ENCODE measurements at places on chromosomes 12 and 14. TPM values are rescaled to one million over a fixed set of nuclear protein-coding genes. Genes with fewer than 3 reads are reported as not detected.

TMTC2 gene
- 2.2 TPM for total RNA-seq

GDF3 gene
- total RNA-seq: not detected

CISTR gene
- not detected for total RNA-seq

PMCH gene
- 1.6 TPM for total RNA-seq

RNASE2 gene
- total RNA-seq: not detected

DDX11 gene
- total RNA-seq: 128 TPM

PPP2R5E gene
- 49.9 TPM for total RNA-seq

BIN2 gene
- total RNA-seq: 42.8 TPM

NRL gene
- total RNA-seq: 1.7 TPM

PMEL gene
- 0.50 TPM for total RNA-seq

RGS6 gene
- total RNA-seq: 0.38 TPM

B4GALNT3 gene
- 2.2 TPM for total RNA-seq

SMCO3 gene
- total RNA-seq: not detected

PLEKHH1 gene
- total RNA-seq: 1.6 TPM

SLC25A47 gene
- not detected for total RNA-seq

HSPB8 gene
- not detected for total RNA-seq

ELK3 gene
- total RNA-seq: 18.3 TPM

KRT75 gene
- total RNA-seq: not detected

PPM1A gene
- total RNA-seq: 47.3 TPM

GLIPR1L1 gene
- not detected for total RNA-seq

SPX gene
- total RNA-seq: 0.51 TPM

ABHD12B gene
- total RNA-seq: not detected

METTL1 gene
- total RNA-seq: 69.1 TPM

HOXC9 gene
- not detected for total RNA-seq

CSRP2 gene
- total RNA-seq: 0.25 TPM

IGF1 gene
- 0.78 TPM for total RNA-seq

GZMB gene
- total RNA-seq: 6,714 TPM

ACYP1 gene
- total RNA-seq: 42.0 TPM

NUDT4 gene
- total RNA-seq: 77.9 TPM

GALNT16 gene
- 0.08 TPM for total RNA-seq

AQP2 gene
- not detected for total RNA-seq

ART4 gene
- not detected for total RNA-seq

FGF23 gene
- total RNA-seq: not detected

C12orf42 gene
- total RNA-seq: 0.40 TPM

ARMH4 gene
- total RNA-seq: 0.06 TPM

CPSF2 gene
- 143 TPM for total RNA-seq

COX8C gene
- total RNA-seq: not detected

ANKRD33 gene
- not detected for total RNA-seq

CEBPE gene
- 0.21 TPM for total RNA-seq

TSHR gene
- not detected for total RNA-seq

TCHP gene
- total RNA-seq: 27.0 TPM

GARIN6 gene
- total RNA-seq: not detected

MYH7 gene
- total RNA-seq: not detected

KRT81 gene
- not detected for total RNA-seq

TMEM132C gene
- not detected for total RNA-seq

GPRC5A gene
- total RNA-seq: not detected

KLRK1 gene
- 126 TPM for total RNA-seq

VPS33A gene
- total RNA-seq: 37.2 TPM

TMCC3 gene
- 0.10 TPM for total RNA-seq

DNAI7 gene
- total RNA-seq: not detected

NFE2 gene
- total RNA-seq: not detected

SNX6 gene
- 59.4 TPM for total RNA-seq

RIMKLB gene
- 4.9 TPM for total RNA-seq

CCND2 gene
- 653 TPM for total RNA-seq

KRT79 gene
- 0.23 TPM for total RNA-seq

ETFRF1 gene
- total RNA-seq: 13.9 TPM

WNT1 gene
- not detected for total RNA-seq

MDGA2 gene
- total RNA-seq: not detected

Data from activated CD8-positive, alpha-beta memory T cell treated with anti-CD3 and anti-CD28 coated beads for 36 hours (primary cell).